CD4-positive, alpha-beta T cell treated with Interferon alpha-2 for 1 hour (primary cell): ENCODE measurements at places on chromosomes 6 and 20.

- DNase-seq: no peak
Measured at GRCh38 chr6:136696783-136697364, 95.4 kb downstream of the MAP3K5 start.

DNA sequence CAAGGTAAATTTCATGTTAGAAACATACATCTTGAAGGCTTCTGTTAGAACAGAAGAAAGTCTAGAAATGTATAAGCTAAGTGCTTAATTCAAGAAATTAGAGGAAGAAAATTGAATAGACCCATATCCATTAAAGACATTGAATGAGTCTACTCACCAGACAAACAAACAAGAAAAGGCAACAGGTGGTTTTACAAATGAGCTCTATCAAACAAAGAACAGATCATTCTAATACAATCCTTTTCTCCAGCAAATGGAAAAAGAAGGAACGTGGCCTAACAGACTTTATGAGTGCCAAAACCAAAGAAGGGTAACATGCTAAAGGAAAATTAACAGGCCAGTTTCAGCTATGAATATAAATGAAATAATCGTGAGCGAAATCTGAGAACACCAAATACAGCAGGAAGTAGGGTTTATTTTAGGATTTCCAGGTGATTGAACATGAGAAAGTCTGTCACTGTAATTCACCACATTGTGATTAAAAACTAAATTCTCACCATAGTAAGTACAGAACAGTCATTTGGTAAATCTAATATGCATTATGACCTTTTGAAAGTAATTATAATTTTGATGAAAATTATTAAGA is 22.6 kb downstream of the MTHFD1L start:
- DNase-seq: no peak

GRCh38 chr6:27297857-27298730 is 14.0 kb downstream of the POM121L2 start:
- DNase-seq: no peak

- no peak for DNase-seq
Measured at GRCh38 chr6:154686162-154686561, 47.1 kb upstream of the SCAF8 start.

DNA sequence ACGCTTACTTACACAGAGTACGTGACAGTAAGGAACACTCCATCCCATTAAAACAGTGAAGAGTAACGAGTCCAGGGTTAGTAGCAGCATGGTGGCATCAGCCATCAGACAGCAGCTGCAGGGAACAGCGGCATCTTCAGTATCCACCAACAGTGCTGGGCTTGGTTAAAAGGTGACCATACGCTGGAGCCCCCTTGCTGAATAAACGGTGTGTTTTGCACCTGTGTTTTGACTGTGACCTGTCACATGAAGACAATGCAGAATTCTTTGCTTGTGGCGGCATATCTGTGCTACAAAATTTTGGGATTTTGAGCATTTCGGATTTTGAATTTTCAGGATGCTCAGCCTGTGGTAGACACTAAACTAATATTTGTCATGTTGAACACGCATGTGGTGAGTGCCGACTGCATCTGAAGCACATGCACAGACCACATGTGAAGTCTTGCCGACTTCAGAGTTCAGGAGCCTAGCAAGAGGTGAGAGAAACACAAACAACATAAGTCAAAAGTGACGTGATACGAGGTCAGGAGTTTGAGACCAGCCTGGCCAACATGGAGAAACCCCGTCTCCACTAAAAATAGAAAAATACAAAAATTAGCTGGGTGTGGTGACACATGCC is 69.3 kb upstream of the FRMD1 start:
- DNase-seq: no peak

- DNase-seq: no peak
Measured at GRCh38 chr6:44057931-44058616, 69.2 kb downstream of the MRPL14 start.

- DNase-seq: peak; percentile 70
Measured at GRCh38 chr6:7138921-7139358, 31.2 kb downstream of the RREB1 start.

- DNase-seq: no peak
Measured at GRCh38 chr20:53656293-53657202, 62.9 kb upstream of the ZNF217 start.

- no peak for DNase-seq
Measured at GRCh38 chr6:149888093-149888492, 9.8 kb downstream of the RAET1E start.

DNA sequence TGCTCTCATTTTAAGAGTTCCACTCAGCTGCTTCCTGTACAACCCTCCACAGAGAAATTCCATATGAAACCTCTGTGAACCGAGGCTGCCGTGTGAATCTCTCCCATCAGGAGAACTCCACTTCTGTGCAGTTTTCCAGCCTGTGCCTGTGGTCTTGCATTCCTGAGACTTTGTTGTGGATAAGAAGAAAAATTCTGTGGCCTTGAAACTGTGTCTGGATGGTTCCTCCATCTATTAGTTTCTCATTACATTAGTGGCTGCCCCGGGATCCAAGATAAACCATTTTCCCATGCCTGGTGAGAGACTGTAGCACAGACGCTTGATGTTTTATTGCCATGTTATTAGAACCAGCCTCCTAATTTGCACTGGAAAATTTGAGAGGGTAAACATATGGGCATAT is 40.8 kb upstream of the TIAM2 start:
- DNase-seq: no peak

DNA sequence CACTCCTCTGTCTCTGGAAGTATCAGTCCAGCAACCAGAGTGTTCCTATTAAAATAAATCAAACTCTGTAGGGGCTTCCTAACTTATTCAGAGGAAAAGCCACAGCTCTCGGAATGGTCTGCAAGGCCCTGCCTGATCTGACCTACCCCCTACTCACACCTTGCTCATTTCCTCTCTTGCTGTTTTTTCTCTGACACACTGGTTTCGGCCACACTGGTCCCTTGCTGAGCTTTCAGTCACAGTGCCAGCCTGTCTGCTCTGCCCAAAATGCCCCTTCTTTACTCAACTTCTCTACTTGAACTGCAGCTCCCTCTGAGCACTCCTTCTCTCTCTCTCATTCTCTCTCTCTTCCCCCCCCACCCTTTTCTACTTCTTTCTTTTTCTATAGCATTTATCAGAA is 430.2 kb downstream of the UTRN start:
- DNase-seq: no peak
